ENCODE measurements at places on chromosomes 7 and 10.

- DNase-seq: no peak
These were observed 253.1 kb downstream of the PTEN start for GRCh38 chr10:88116481-88116880.

DNA sequence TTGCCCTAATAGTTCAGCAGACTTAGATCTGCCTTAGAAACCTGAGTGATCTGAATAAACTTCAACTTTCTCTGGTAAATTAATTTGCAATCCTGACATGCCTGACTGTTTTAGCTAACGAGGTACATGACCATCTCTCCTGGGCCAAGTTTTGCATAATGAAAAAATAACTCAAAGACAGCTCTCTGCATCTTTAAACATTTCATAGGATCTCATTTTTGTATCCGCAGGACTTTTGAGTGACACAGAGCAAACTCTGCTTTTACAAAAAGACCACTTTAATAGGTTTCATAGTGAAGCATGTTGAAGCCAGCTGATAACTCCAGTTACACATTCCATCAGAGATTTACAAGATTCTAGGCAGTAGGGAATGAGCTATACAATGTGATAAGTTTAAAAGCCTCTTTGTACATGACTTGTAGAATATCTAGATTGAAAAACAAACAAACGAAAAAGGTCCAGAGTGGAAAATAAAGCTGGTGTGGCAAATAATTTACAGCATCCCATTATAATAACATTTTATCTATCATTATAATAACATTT is 2.1 kb downstream of the PRKG1 start:
- DNase-seq: no peak

DNA sequence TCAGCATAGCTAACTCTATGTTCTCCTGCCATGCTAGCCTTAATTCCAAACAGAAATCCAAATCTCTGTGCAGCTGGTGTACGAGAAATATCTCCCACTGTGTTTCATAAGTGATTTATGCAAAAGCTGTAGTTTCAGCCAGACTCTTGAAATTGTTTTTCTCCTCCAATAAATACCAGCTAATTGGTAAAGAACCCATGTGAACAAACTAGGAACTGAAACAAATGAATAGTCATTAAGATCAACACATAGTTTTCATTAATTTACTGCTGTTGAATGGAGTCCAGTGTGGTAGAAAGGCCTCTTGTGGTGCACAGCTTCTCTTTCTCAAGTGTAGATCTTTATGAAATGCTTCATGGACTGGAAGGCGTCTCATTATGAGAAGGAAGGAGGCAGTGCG is 18.4 kb downstream of the PPP1R17 start:
- DNase-seq: no peak

GRCh38 chr7:132206594-132206993 is 369.7 kb downstream of the PLXNA4 start:
- no peak for DNase-seq

DNA sequence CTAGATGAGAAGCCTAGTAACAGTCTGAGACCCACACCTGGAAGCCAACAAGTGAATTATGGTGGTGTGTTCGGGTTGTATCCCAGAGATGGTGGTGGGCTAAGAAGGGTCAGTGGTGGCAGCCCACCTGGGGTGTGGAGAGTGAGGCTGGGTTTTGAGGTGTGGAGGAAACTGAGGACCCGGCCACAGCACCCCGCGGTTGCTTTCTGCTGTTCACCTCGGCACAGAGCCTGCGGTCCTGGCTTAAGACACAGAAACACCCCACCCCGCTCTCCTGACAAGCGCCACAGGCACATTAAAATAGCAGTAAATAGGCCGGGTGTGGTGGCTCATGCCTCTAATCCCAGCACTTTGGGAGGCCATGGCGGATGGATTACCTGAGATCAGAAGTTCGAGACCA is 395.1 kb downstream of the GLRX3 start:
- no peak for DNase-seq

DNA sequence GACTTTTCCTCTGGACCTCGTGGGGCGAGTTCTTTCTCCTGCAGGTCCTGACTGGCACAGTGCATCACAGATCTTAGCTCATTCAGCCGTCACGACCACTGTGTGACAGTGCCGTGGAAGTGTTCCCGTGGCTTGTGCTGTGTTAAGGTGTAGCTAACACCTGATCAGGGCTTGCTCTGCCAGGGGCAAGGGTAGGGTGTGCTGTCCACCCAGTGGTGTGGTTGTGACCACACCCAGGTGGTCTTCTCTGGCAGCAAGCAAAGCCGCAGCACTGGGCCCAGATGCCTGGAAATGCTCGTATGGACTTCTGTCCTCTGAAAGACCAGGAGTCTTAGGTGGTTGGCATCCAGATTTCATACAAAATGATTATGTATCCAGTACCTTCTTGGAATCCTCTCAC is 86.2 kb downstream of the GLRX3 start:
- no peak for DNase-seq

DNA sequence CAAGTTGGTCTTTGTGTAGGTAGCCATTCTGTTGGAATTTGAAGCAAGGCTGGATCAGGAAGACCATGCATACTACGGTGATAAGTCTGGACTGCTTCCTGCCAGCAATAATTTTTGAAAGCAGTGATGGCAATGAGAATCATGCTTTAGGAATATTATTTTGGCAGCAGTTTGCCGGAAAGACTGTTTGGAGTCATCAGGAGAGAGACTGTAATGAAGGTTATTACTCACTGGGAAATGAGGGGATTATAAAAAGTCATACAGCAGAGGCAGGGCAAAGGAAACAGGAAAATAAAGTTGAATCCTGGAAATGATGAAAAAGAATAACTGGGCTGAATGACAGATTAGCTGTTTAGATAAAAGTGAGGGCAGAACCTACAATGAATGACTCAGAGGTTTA is 1136.8 kb upstream of the AUTS2 start:
- DNase-seq: no peak

GRCh38 chr7:25788961-25789620 is 362.9 kb upstream of the NFE2L3 start:
- no peak for DNase-seq

DNA sequence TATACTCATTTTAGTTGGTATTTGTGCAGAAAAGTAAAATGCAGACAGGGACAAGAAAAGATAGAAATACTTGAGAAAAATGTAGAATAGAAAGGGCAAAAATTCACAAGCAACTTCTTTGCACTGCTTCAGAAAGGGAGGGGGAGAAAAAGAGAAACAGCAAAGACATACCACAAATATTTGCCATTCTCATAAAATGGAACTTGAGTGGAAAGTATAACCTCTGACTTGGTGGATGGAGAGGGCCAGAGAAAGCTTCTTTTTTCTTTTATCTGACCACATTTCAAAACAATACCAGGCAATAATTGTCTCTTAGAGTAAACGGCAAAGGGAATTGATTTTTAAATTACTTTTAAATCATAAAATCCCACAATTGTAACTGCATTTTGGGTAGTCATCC is 35.8 kb upstream of the TRUB1 start:
- no peak for DNase-seq

DNA sequence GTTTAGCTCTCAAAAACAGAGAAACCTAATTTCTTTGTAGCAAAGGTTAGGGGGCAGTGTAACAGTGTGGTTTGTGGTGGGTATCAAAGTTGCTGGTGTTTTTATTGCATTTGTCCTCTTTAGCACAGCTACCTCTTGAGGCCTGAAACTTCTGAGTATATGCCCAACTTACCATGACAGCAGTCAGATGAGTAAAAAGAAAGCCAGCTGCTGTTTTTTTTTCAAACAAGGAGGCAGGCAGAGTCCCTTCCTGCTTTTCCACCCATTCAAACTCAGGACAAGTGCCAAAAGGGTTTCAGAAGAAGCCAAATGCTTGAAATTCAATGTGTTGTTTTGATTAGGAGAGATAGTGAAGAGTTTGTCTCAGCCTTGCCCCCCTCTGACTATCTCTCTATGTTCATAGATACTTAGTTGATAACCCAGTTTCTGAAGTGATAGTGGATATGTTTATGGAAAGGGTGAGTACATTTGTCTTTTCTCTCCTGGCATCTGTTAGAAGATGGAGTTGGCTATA is 23.1 kb downstream of the GBF1 start:
- no peak for DNase-seq

GRCh38 chr7:4178916-4179687 is 503.0 kb upstream of the FOXK1 start:
- DNase-seq: no peak

GRCh38 chr10:62590306-62590705 is 214.2 kb upstream of the ADO start:
- no peak for DNase-seq

DNA sequence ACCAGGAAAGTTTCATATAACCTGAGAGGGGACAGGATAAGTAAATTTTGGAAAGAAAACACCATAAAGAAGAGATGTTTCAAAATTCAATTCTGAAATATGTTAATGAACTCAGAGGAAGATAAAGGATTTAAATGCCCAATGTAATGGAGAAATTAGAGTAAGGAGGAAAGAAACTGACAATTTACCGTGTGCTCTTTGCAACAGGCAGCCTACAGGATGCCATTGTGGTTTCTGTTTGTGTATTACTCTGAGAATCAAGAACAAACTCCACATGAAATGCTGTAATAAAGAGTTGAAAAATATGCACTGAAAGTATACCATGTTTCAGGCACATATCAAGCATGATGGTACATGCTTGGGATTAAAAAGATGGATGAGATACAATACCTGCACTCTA is 44.8 kb upstream of the GLCCI1 start:
- DNase-seq: no peak

- DNase-seq: no peak
These were observed 33.5 kb downstream of the GDI2 start for GRCh38 chr10:5779730-5780129.

- DNase-seq: no peak
These were observed 110.8 kb upstream of the GALNT17 start for GRCh38 chr7:71021131-71021530.

GRCh38 chr7:73350306-73351068 is 22.5 kb downstream of the FKBP6 start:
- no peak for DNase-seq

- no peak for DNase-seq
These were observed 4.0 kb downstream of the GFRA1 start for GRCh38 chr10:116268976-116269375.

- DNase-seq: no peak
These were observed 567.8 kb upstream of the NRG3 start for GRCh38 chr10:81306971-81307782.

- DNase-seq: no peak
These were observed 18.7 kb upstream of the CYREN start for GRCh38 chr7:135189221-135189662.

DNA sequence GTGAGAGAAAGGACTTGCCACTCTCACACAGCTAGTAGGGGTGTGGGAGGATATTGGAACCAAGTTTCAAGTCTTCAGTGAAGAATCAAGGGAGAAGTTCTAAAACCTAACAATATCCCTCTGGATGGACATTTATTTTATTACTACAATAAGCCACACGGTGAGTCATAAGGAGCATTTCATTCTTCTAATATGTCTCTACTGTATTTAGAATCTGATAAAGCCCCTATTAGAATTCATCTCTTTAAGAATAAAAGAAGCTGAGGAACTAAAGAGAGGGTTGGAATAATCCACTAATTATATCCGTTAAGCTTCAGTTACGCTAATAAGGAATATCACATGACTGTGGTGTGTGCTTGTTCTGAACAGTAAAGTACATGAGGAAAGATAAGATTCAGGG is 40.9 kb upstream of the ATRNL1 start:
- no peak for DNase-seq

- no peak for DNase-seq
These were observed 1.1 kb downstream of the PIK3AP1 start for GRCh38 chr10:96719200-96719599.

DNA sequence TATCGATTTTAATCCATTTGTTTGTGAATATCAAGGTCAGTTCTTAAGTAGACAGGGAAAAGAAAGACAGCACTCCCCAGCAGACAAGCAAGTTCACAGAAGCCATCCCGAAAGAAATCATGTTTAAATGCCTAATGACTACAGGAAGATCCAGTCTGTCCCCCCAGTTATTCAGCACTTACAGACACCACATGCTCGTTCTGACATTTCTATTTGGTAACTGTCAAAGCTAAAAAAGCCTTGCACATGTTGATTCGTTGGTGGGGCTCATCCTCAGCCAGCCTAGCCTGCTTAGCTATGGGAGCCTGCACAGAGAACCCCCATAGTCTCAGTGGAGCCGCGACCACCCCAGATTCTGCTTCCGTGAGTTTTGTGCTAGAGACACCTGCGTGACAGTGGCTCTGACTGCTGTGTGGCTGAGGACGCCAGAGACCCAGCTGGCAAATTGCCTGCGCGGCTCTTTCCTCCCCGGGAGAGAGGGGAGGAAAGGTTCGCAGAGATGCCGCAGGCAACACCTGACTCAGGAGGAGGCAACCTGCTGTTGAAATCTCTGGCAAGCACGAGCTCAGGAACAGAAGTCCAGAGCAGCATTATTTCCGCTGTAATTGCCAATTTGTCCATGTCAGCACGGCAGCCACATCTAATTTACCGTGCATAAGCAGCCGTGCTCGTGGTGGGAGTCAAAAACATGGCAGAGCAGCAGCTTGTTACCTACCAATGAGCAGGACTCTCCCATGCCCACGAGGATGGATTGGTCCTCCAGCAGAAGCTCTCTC is 194.2 kb downstream of the GPAM start:
- no peak for DNase-seq

- DNase-seq: no peak
These were observed 130.7 kb downstream of the DGKI start for GRCh38 chr7:137716061-137716460.

DNA sequence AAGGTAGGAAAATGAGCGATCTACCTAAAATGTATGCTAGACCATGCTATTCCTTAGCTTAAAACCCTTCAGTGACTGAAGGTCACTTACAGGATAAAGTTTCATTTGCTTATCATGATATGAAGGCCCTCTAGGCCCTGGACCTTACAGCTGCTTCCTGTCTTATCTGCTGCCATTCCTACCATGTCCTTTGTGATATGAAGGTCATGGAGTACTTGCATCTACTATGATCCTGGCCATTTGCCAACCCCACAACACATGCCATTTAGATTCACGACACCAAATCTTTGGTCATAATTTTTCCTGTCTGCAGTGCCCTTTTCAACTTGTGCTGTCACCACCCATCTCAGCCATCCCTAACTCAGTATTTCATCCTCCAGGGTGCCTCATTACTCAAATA is 181.8 kb upstream of the MDFIC start:
- no peak for DNase-seq

DNA sequence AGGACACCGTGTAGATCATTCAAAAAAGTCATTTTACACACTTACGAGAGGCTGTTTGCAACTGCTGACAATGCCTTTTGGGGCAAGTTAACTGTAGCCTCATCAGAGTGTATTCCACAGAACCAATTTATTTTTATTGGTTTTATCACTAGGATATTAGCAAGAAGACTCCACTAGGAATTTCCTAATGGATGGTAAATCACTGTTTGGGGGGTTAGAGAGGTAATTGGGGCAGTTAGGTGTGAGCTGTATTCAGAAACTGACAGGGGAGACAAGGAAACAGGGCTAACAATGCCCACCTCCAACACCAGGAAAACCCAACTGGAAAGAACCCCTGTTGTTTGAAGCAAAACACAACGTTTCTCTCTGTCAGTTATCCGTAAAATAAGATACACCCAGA is 383.0 kb upstream of the SHH start:
- no peak for DNase-seq

DNA sequence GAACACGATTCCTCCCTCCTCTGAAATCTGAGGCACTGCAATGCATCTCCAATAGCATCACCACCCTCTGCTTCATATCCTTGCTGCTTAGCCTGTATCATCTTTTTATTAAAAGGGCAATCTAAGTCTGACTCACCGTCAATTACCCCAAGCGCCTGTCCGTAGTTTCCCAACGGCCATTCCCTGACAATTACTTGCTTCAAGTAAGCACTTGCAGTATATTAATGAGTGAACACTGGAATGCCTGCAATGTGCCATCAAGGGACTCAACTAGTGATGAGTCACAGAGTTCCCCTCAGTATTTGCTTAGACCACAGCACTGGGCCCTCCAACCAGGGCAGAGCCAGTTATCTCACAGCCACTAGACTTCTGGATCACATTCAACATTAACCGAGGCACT is 19.5 kb upstream of the PPP1R3C start:
- DNase-seq: no peak
